Hematopoietic multipotent progenitor cell treated with erythropoietin and hydrocortisone succinate and interleukin-3 and kit ligand, for 6 days (in vitro differentiated cells): ENCODE measurements at places on chromosomes 12 and 14.

GRCh38 chr14:49977126-49977841 is 84.4 kb downstream of the ARF6 start:
- DNase-seq, result peak; percentile 21

- no peak for DNase-seq
These were observed 249.9 kb upstream of the FLRT2 start for GRCh38 chr14:85280074-85280473.

- DNase-seq, result no peak
These were observed 807.7 kb upstream of the SEL1L start for GRCh38 chr14:82341261-82341810.

GRCh38 chr12:79988368-79988767 is 53.5 kb upstream of the PPP1R12A start:
- DNase-seq, result no peak

DNA sequence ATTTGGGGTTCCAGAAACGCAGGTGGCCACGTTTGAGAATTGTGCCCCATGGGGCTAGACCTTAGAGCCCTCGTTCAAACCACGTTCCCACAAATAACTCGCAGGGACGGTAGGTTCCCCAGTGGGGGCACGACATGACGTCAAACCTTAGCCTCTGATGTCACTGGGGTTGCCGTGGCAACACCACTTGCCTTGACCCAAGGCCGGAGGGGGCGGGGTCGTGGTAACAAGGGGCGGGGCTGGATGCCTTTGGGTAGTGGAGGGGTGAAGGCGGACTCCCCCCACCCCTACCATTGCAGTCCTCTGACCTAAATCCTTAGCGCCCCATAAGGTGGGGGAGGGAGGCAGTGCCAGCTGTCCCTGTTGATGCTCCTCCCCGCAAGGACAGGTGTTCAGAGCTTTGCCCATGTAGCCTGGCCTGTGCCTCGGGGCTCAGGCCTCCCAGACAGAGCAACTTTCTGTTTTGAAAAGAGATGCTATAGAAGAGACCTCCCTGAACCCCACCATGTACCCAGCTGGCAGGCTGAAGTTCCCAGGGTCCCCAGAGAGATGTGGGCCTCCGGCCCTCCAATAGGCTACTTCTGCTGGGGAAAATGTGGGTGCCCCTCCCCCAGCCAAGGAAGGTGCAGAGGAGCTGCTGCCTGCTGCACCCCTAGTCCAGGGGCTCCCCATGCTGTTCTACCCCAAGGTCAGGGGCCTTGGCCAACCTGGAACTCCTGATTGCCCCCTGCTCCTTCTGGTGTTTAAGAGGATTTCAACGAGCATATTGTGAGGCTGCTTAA is 1.9 kb downstream of the FAM222A start:
- no peak for DNase-seq

GRCh38 chr12:120048263-120048662 is 59.2 kb downstream of the BICDL1 start:
- DNase-seq, result no peak
